NCI-H2029 treated with DMSO at 0.1 percent for 48 hours (cell line): ENCODE measurements at places on chromosomes 3 and 15.

DNA sequence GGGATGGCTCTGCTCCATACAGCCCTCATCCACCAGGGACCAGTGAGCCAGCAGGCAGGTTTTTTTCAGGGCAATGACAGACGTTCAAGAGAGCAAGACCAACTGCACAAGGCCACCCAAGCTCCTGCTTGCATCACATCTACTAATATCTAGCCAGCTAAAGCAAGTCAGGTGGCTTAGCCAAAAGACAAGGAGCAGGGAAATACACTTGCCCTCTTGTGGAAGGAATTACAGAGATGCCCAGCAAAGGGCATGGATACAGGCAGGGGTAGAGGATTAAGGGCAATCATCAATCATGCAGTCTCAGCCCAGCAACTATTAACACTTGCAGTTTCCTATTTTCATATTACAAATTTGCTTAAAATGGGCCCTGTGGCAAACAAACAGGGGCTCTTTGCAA is 81.5 kb upstream of the NTRK3 start:
- DNase-seq: no peak

GRCh38 chr3:127763337-127763736 is 59.0 kb downstream of the MGLL start:
- DNase-seq: no peak

GRCh38 chr15:92809064-92809879 is 90.9 kb upstream of the CHD2 start:
- DNase-seq: peak; percentile 58

DNA sequence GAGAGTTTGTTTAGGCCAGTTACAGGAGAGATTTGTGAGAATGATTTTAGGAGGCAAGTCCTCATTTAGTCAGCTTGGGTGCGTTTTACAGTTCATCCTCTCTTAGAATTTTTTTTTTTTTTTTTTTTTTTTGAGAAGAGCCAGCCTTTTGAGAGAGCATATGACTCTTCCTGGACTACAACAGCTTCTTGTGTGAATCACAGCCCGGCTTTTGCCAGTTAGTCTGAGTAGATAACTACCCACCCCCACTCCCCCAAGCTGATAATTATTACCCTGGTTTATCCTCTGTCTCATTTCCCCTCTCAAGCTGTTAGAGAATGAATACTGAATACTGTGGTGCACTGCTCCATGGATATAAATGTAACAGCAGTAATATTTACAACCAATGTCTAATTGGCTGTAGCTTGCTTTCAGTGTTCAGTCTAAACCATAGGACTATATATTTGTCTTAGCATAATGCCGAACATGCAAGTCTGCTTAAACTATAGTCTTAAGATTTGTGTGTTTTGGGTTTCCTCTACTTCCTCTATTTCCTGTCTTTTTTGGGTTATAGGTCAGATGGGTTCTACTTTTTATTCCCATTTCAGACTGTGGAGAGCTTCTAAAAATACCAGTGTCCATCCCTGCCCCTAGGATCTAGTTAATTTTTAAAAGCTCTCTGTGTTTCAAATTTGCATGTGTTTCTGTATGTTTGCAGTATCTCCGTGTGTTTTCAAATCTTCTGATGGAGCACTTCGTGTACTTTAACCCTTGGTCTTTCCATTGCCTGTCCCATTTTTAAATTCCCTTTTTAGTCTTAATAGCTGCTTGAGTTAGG is 8.0 kb downstream of the CHD2 start:
- no peak for DNase-seq

DNA sequence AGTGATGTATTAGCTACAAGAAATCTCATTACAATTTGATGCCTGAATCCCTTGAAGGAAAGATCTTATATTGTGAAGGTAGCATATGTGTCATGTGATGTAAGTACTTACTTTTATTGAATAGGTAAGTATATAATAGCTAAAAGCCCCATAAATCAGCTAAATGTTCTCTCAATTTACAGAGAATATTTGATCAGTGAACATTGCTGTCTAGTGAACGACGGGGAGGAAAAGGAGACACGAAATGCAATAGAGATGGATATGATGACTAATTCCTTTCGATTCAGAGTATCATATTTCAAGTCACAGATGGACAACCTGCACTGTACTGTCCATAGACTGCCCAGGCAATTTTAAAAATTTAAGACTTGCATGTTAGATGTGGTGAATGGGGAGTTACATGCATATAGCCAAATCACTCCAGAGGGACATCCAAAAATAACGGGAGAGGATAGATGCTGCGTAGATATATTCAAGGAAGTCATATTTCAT is 462.1 kb upstream of the CDIN1 start:
- no peak for DNase-seq

DNA sequence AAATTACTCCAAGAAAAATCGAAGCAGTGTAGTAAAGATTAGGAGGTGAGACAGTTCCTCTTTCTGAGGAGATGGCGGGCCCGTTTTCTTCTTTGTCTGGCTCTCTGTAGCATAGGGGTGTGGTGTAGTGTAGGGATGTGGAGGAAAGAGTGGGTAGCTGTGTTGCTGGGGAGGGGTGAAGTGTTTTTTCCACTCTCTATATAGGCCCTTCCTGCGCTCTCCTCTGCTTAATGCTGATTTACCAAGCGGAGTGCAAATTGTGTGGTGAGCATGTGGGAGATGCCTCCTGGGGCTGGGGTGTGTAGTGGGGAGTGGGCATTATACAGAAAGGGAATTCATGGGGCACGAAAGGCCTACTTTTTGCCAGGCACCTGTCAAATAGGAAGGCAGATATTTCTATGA is 94.9 kb downstream of the ST6GAL1 start:
- DNase-seq: no peak

DNA sequence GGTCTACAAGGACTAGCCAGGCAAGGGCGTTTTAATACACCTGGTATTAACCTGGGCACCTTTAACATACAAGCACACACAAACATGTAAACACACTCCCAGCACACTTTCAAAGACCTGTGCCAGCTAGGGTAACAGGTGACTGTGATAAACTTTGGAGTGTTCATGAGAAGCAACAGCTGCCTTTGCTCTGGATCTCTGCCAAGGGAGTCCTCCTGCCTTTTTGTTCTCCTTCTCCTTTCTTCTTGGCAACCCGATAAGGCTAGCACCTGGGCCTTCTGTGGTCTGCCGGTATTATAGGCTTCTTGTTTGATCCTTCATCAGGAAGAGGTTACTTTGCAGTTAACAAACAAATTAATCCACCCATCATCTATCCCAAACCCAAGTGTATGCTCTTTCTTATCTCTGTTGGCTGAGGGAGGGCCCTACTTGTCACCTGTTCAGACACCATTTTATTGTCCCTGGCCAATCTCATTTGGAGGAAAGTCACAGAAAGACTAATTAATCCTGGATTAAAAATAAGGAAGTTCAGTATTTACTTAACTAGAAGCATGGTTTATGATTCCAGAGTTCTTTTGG is at the start of gene RETNLB:
TSS of gene RETNLB (minus strand) at position 7 of the 579 bp plus-strand sequence. CDS start 225 bp downstream, outside the sequence.
- peak; percentile 93 for DNase-seq

DNA sequence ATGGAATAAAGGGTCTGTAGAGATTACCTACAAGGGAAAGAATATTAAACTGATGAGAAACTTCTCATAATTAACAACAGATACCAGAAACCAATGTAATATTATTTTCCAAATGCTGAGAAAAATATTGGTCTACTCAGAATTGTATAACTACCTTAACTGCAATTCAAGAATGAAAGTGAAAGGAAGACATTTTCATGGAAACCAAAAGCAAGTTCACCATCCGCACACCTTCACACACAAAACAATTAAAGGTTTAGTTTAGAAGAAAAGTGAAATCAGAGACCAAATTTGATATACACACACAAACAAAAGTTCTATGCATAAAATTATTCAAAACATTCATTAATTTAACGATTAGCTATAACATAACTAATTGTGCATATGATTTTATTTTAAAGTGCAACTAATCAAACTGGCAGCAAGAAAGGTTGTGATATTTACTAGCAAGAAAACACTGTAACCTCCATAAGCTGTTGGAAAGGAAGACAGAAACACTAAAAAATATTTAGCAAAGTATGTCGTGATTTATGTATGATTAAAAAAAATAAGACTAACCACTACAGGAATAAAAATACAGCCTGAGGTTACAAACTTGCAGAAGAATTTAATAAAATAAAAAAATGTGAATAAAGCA is 395.5 kb downstream of the FGF12 start:
- DNase-seq: peak; percentile 42

DNA sequence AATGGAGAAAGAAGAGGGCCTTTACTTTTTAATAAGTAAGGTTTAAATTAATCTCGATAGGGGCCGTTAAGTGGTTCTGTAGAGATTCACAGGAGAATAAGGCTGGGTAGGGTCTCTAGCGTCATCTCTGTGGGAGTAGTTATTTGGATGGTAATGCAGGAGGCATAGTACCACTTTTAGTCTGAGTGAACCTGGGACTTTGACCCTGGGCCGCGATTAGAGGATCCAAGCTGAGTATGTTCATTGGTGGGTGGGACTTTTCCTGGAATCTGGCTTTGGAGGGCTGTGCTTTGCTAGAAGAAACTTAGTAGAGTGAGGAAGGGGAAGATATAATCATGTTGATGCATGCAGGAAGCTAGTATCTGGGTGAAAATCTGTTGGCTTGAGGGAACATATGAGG is 4.0 kb downstream of the LPP start:
- DNase-seq: no peak

DNA sequence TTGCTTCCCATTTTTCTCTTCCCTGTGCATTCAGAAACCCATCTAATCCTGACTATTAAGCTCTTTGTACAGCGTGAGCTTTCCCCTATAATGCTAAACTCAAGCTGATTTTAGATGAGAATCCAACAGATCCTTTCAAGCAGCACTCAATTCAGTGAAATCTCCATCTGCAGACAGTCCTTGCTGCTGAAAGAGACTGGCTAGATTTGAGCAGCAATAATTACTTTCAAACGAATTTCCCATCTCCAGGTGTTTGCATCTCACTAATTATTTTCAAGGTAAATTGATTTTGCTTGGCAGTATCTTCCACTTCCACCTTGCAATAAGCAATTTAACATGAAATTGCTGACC is 49.5 kb upstream of the SLC7A14 start:
- DNase-seq: no peak

GRCh38 chr3:171374260-171374659 is 85.9 kb downstream of the TNIK start:
- no peak for DNase-seq

DNA sequence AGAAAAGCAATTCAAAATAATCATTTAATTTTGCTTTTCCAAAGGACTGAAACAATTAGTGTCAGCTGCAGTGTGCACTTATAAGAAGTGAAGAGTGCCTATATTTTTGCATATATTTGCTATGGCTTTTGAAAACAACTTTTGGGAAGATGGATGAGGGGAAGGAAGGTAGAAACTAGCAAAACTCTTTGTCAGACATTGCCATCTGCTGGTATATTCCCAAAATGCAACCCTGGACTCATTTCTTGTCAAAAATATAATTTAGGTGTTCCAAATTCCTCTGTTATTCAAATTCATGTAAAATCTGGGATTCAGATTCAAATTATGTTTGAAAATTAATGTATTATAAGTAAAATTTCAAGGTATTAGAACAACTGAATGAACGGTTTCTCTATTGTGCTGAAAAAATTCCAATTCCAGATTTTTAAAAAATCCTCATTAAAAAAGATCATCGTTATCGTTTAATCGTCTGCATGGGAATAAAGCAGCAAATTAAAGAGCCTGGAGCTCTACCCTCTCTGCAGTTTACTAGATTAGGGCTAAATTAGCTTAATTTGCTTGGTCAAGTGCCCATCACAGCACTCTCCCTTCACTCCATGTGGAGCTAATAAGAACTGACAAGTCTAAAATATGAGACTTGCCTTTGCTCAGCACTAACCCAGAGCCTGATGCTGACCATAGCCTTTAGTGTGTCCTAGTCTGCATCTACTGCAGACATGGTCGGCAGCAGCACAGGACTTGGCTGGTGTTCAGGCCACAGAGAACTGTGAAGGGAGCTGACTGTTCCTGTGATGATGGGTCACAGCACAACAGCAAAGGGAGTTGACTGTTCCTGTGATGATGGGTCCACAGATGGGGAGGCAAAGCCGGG is 67.9 kb upstream of the MITF start:
- no peak for DNase-seq

- no peak for DNase-seq
These were observed 152.9 kb downstream of the SLCO3A1 start for GRCh38 chr15:92006186-92007028.

DNA sequence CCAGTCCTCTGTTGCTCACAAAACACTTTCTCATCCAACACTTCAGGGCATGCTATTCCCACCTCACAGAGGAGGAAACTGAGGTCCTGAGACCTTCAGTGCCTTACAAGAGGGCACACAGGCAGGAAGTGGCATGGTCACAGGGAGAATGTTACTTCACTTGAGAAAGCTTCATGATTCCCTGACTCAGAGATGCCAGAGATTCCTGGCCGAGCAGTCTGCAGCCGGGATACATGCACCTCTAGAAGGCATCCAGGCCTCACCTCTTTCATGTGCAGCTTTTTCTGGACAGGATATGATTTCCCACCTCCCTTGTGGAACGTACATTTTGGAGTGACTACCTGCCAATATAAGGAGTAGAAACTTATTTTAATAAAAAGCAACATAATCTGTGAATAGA is 2.8 kb upstream of the SST start:
- no peak for DNase-seq

DNA sequence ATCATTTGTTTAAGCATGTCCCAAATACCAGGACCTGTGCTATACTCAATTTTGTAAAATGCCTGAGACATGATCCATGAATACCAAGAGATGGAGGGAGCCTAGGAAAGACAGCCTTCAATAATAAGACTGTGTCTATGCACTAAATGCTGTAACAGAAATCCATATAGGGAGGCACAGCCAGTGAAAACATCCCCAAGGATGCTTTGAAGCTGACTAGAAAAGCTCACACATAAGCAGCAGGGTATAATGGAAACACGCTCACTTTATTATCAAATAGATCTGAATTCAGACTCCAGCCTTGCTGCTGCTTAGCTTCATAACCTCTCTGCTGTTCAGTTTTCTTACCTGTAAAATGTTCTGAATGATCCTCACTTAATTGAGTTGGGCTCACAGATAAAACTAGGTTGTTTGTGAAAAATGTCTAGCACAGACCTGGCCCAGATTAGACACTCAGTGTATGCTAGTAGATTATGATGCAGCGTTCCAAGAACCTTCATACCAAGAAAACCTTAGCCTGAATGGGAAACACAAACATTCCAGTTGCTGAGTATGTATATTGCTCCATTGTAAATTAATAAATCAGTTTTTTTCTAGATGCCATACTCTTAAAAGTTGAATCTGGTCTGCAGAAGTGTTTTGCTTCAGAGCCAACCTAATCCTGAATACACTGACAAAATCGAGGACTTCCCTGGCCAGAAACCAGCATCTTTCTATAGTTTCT is 3.8 kb upstream of the LARP6 start:
- no peak for DNase-seq

DNA sequence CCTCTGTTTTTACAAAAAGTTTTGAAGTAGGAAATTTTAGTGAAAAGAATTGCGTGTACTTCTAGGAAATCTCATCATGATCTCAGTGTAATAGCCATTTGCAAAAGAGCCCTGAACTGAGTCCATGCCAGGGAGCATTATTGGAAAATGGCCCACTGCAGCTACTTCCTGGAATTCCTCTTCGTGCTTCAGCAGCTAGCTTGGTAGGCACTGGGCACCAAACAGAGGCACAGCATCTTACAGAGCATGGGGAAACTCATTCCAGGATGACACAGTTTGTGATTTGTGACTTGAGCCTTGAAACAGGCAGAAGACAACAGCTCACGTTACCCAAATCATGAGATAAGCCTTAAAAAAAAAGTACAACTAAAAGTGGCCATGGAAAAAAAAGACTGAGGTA is 179.1 kb downstream of the WDR72 start:
- peak; percentile 10 for DNase-seq

- no peak for DNase-seq
These were observed 28.9 kb upstream of the RASGRP1 start for GRCh38 chr15:38593524-38593923.

GRCh38 chr3:118116991-118117390 is 917.7 kb downstream of the IGSF11 start:
- DNase-seq: no peak

GRCh38 chr3:40505599-40506462 is at the start of gene ZNF620:
Gene ZNF620 (plus strand): TSS chr3:40506039. CDS start chr3:40506353, 314 bp downstream.
- peak; percentile 96 for DNase-seq
